T47D (cell line): ENCODE measurements at places on chromosomes 13 and 19.

GRCh38 chr13:29883941-29884518 is 33.6 kb upstream of the UBL3 start:
- no peak for DNase-seq

DNA sequence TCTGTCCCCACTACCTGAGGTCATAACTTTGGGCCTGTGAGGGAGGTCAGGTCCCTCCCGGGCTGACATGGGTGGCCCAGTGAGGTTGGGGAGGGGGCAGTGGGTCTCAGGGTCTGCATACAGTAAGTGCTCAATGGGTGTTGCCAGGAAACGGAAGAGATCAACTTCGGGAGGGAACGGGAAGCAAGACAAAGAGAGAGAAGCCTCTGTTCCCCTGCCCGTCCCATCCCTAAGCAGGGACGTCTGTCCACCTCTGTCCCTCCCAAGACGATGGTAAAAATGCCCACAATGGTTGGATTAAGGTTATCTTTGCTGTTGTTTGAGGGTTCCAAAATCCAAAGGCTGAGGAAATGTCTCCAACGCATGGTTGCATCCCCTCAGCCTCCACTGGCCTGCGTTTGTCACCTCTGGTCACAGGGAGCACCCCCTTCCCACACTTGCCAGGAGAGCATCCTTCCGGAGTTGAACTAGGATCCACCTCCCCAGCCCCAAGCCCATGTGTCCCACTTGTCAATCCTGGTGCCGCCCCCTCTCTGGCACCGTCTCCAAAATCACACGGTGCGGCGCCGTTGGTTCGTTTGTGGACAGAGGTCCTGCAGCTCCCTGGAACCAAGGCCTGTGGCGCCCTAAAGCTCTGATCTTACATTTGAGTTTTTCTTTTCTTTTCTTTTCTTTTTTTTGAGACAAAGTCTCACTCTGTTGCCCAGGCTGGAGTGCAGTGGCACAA is 774 bp upstream of the HOMER3 start:
- no peak for DNase-seq

GRCh38 chr19:29978080-29978479 is 36.0 kb downstream of the URI1 start:
- no peak for DNase-seq

DNA sequence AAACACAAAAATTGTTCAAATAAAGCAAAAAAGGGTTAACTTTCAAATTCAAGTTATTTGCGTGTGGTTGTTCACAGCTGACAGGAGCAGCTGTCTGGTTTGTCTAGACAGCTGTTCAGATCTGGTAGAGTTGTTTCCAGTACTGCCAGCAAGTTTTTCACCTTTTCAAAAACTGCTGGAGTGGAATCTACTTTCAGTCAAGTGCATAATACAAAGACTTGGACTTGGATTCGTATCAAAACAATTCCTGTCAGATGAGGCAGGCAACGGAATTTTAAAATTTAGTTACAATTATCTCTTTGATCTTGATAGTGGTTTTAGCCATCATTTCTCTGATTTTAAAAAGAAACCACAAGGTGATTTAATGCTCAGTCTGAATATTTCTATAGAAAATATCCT is 51.7 kb upstream of the EEF1AKMT1 start:
- no peak for DNase-seq

- DNase-seq = peak; percentile 35
These were observed 2.4 kb downstream of the CUL4A start for GRCh38 chr13:113211774-113212173.

- DNase-seq = no peak
These were observed 69.5 kb downstream of the DACH1 start for GRCh38 chr13:71797517-71797916.

- DNase-seq = no peak
These were observed 512.2 kb downstream of the DIAPH3 start for GRCh38 chr13:59651479-59651878.

GRCh38 chr13:43572656-43573360 is 214.0 kb downstream of the ENOX1 start:
- no peak for DNase-seq

- DNase-seq = no peak
These were observed 2.5 kb upstream of the TMPRSS9 start for GRCh38 chr19:2357279-2358206.

DNA sequence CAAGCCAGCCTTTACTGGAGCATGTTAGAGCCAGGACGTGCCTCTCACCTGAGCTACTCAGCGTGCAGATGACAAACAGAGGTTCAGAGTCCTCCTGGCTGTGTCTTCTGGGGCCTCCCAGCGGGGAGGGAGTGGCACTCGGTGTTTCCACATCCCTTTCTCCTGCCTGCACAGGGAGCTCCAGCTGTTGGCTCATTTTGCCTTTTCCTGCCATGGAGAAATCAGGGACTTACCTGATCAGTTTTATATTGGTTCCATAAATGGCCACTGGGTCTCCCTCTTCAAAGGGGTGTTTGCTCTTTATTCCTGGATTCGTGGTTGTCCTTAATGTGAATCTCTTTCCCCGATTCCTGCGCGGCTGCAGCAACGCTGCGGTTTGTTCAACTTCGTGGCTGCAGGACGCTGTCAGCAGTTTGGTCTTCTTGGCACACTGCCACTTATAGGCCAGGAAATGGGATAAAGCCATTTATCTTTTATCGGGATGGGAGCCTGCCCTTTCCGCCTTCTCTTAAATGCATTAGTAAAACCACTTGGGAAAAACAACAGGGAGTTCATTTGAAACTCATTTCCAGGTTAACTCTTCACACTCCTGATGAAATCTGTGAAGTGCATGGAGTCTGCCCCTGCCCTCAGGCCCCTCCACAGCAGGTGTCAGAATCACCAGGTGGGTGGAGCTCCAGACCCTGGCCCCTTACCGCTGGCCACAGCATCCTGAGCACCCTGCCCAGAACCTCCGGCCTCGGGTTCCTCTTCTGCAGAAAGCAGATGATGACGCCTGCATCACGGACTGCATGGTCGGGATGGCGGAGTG is 39.8 kb upstream of the MCF2L start:
- no peak for DNase-seq

DNA sequence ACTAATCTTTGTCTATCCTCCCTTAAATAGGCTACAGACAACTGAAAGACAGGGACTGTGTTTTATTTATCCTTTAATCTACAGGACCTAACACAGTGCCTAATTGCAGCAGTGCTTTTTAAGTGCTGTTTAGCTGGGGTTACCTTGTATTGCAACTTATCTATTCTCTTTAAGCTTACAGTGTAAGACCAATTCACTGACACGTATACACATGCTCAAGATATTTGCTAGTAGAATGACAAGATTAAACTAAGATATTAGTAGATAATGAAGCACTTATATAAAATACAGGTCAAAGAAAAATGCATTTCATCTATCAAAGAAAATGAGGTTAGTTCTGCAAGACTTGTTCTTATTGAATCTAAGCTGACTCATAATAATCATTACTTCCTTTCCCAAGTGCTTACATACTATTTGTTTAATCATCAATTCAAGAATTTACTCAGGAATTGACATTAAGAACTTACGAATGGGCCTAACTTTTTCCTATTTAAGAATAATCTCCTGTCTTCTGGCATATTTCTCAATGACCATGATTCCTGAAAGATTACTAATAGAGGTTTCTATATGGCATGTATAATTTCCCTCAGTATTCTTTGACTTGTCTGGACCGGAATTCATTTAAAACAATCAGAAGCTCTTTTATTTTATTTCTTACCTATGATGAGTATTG is 75.8 kb upstream of the MAB21L1 start:
- DNase-seq = no peak

GRCh38 chr19:6654347-6655310 is 15.3 kb downstream of the TNFSF14 start:
- DNase-seq = no peak

- no peak for DNase-seq
These were observed 52.0 kb upstream of the C13orf46 start for GRCh38 chr13:114025714-114026431.

- DNase-seq = no peak
These were observed 141 bp downstream of the TRPC4 start for GRCh38 chr13:37869506-37869755.

- DNase-seq = no peak
These were observed 15.0 kb downstream of the BICRA start for GRCh38 chr19:47623921-47624391.

GRCh38 chr19:22606954-22607652 is 27.0 kb upstream of the ZNF492 start:
- no peak for DNase-seq

- DNase-seq = no peak
These were observed 22.1 kb downstream of the ARID3A start for GRCh38 chr19:947707-948539.

DNA sequence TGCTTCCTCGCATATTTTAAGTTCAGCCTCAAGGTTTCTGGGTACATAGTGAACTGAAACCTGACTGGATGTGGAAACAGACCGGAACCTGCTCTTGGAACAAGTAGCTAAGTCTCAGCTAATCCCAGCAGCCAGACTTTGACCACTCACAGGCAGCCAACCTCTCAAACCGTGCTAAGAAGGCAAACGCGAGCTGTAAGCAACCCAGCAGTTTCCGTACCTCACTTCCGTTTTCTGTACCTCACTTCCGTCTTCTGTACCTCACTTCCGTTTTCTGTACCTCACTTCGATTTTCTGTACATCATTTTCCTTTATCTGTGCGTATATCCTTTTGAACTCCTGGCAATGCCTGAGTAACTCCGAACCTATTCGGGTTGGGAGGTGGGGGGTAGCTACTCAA is 96.8 kb downstream of the SUCLA2 start:
- DNase-seq = no peak

GRCh38 chr13:102693250-102693649 is 1.6 kb downstream of the METTL21C start:
- DNase-seq = no peak

GRCh38 chr19:14510311-14511228 is 7.6 kb downstream of the DNAJB1 start:
- no peak for DNase-seq

DNA sequence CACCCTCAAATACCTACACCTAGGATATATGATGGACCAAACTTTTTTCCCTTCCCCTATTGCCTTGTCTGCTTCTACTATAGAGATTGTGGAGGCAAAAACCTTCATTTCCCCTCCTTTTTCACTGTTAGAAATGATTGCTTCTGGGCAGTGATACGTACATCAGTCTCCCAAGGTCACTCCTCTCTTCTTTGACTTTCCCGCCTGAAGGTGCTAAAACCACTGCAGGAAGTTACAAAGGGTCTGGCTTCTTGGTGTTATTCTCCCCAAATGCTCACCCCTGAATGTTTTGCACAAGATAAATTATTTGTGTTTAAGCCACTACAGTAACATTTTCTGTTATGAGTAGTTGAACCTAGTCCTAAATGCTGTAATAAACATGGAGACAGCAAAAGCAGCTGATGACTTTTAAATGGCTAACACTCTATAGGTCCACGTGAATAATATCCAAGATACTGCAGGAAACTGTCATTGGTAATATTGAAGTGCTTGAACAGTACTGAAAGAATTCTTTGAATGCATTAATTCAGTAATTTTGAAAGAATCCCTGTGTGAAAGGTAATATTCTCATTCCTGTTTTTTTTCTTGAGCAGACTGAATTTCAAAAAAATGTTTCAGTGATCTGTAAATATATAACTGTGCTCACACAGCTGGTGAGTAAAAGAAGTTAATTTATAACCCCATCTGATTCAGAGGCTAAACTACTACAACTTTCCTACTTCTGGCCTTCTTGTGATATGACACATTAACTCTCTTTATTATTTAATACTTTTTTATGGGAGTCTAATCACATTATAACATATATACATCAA is 865.1 kb downstream of the EFNB2 start:
- no peak for DNase-seq

DNA sequence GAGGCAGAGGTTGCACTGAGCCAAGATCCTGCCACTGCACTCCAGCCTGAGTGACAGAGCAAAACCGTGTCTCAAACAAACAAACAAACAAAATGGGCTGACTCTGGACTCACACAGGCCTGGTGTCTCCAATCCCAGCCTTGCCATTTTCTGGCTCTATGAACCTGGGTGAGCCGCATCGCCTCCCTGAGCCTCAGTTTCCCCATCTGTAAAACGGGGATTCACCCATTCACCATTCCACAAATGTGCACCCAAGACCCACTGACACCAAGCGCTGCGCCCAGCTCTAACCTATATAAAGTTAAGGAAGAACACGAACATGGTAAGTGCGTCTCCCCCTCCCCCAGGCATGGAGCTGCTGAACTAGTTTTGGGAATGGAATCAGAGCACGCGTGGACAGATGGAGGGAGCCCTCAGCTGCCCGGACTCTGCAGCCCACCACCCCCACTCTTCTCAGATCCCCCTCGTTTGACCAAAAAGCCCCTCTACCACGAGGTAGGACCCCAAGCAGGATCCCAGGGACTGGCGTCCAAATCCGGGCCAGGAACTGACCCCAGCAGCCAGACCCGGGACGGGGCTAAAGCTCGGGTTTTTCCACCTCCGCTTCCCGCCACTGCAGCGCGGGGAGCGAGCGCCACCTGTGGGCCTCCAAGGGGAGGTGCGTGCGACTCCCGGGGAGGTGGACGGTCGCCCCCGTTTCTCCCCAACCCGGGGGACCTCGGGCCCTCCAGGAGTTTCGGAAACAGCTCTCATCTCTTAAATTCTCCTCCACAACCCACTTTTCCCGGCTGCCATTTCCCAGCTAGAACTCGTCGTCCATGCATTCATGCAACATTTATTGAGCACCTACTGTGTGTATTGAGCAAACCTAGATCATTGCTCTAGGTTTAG is 33.0 kb upstream of the ADGRE5 start:
- peak; percentile 66 for DNase-seq

DNA sequence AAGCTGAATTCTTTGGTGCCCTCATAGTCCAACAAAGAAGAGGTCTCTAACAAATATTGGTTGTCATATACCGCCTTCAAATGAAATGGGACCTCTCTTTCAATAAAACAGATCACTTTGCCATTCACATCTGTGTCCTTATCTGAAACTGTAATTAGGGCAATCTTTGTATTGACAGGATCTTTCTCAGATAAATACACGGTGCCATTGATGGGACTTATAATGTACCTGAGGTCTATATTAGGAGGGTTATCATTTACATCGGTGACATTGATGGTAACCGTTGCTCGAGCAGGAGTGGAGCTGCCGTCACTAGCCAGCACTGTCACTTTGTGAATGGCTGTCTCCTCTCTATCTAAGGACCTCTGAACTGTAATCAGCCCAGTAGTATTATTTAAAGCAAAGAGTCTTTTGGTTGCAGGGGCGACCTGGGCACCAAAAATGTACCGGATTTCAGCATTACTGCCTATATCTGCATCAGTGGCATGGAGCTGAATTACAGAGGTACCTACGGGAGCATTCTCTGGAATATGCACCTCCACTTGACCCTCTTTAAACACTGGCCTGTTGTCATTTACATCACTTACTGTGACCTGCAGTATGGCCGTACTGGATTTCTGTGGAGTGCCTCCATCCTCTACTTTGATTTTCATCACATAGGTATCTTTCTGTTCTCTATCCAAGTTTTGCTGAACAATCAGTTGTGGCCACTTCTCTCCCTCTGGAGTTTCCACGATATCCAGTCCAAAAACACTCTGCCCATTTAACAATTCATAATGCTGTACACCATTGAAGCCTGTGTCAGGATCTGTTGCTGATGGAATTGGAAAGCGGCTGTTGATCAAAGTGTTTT is 2.8 kb downstream of the PCDH9 start:
- DNase-seq = no peak

GRCh38 chr19:16361254-16361653 is 36.6 kb downstream of the KLF2 start:
- no peak for DNase-seq
